ENCODE measurements at places on chromosomes 2 and 18.

DNA sequence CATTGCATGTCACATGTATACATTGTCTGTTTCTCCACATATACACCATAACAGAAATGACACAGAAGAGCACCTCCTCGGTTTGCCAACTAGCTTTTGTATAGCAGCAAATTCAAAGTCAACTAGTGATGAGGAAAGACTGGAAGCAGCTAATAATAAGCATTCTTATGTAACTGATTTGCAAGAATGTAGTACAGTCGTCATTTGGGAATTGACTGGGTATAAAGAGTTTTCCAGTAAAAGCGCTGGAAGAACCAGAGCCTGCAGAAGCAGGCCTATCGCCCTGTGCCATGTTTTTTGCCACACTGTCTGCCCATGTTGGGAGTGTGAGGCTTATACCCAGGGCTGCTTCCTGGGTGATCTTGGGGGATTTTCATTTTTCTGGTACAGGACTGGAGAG lies 310.6 kb downstream of the GBX2 start:
- no peaks in the 10 kb centered on the region for H3K36me3 ChIP-seq
- H3K4me3 ChIP-seq = no peak overlapping the region
- DNase-seq = no peak

GRCh38 chr2:60586081-60586480 lies 32.6 kb upstream of the BCL11A start:
- H3K27ac ChIP-seq = no peak overlapping the region
- peaks cover 2% of the 10 kb centered on the region for H3K27me3 ChIP-seq
- H3K4me3 ChIP-seq = no peak overlapping the region
- no peaks in the 10 kb centered on the region for H3K36me3 ChIP-seq

GRCh38 chr2:102520009-102520408 lies 47.0 kb downstream of the SLC9A4 start:
- no peaks in the 10 kb centered on the region for H3K4me1 ChIP-seq
- H3K36me3 ChIP-seq = no peaks in the 10 kb centered on the region
- peak; percentile 32 for DNase-seq
- no peak overlapping the region for H3K27ac ChIP-seq
- H3K4me3 ChIP-seq = no peak overlapping the region

DNA sequence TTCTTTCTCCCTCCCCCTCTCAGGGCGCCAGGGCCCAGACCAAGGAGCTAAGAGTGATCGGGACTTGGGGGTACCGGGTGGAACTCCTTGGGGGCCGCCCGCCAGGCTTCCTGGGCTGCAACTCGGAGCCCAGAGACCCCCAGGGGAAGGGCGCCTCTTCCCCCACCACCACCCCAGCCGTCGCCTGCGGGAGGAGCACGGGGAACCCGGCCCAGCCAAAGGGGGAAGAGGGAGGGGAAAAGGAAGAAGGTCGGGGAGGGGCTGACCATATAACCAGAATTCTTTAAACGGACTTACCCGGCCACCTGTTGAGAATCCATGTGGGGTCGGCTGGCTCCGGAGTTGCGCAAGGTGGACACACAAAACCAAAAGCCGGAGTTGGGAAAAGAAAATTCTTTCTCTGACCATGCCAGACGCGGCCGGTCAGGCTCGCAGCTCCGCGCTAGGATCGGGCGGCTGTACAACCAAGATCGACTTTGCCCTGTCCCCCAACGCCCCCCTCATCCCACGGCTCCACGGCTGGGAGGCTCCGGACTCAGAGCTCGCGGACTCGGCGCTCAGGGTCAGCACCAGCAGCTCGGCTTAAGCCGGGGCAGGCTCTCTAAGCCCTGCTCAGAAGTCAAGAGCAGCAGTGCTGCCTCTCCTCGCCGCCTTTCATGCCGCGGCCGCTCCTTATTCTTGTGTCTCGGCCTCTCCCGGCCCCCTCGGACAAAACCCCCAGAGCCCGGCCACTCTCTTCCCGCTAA lies 6.3 kb upstream of the SIX3 start:
- peaks cover 90% of the 10 kb centered on the region for H3K27me3 ChIP-seq
- no peak overlapping the region for H3K27ac ChIP-seq
- H3K4me3 ChIP-seq = no peak overlapping the region
- no peaks in the 10 kb centered on the region for H3K4me1 ChIP-seq

- peak; percentile 36 for DNase-seq
- H3K27ac ChIP-seq = no peak overlapping the region
- no peaks in the 10 kb centered on the region for H3K36me3 ChIP-seq
- no peaks in the 10 kb centered on the region for H3K4me1 ChIP-seq
- H3K4me3 ChIP-seq = no peak overlapping the region
- H3K27me3 ChIP-seq = no peaks in the 10 kb centered on the region
These were observed 51.8 kb downstream of the WDR7 start for GRCh38 chr18:56702946-56703345.

GRCh38 chr18:57347784-57348183 lies 4.6 kb upstream of the ST8SIA3 start:
- no peak for DNase-seq
- no peaks in the 10 kb centered on the region for H3K4me1 ChIP-seq
- H3K27ac ChIP-seq = no peak overlapping the region
- H3K4me3 ChIP-seq = no peak overlapping the region

- no peak for DNase-seq
- no peaks in the 10 kb centered on the region for H3K27me3 ChIP-seq
- no peaks in the 10 kb centered on the region for H3K36me3 ChIP-seq
- no peak overlapping the region for H3K4me3 ChIP-seq
- no peaks in the 10 kb centered on the region for H3K4me1 ChIP-seq
These were observed 142.6 kb downstream of the RIF1 start for GRCh38 chr2:151552287-151552686.

DNA sequence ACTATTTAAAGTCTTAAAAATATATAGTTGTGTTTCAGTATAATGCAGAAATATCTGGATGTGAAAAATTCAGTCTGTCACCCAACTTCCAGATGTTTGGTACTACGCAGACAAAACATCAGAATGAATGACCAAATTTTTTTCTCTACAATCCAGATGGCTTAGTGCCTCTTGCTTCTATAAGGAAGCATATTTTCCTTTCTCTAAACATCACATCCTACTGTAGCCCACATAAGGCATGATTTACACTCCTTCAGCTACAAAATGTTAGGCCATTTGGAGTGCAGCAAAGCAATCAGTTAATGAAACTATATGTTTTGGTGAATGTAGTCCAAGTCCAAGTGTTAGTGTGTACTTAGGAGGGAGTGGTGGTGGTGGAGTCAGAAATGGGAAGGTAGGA lies 162.9 kb upstream of the SIX2 start:
- no peak overlapping the region for H3K27ac ChIP-seq
- H3K36me3 ChIP-seq = no peaks in the 10 kb centered on the region
- H3K27me3 ChIP-seq = peaks cover 25% of the 10 kb centered on the region
- peaks cover 5% of the 10 kb centered on the region for H3K4me1 ChIP-seq

DNA sequence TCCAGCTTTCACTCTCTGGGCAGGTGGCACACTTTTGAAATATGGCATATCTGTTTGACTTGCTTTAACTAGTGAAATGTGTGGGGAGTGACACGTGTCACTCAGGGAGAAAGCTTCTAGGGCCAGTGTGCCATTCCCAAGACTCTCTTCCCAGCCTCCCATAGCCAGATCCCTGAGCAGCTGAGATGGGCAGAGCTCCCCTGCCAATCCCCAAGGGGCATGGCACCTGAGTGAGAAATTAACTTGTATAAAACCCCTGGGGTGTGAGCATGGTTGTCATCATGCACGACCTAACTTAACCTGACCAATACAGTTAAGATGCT lies 39.0 kb upstream of the MARCO start:
- no peak overlapping the region for H3K27ac ChIP-seq
- no peak for DNase-seq
- H3K36me3 ChIP-seq = no peaks in the 10 kb centered on the region
- H3K4me1 ChIP-seq = no peaks in the 10 kb centered on the region

DNA sequence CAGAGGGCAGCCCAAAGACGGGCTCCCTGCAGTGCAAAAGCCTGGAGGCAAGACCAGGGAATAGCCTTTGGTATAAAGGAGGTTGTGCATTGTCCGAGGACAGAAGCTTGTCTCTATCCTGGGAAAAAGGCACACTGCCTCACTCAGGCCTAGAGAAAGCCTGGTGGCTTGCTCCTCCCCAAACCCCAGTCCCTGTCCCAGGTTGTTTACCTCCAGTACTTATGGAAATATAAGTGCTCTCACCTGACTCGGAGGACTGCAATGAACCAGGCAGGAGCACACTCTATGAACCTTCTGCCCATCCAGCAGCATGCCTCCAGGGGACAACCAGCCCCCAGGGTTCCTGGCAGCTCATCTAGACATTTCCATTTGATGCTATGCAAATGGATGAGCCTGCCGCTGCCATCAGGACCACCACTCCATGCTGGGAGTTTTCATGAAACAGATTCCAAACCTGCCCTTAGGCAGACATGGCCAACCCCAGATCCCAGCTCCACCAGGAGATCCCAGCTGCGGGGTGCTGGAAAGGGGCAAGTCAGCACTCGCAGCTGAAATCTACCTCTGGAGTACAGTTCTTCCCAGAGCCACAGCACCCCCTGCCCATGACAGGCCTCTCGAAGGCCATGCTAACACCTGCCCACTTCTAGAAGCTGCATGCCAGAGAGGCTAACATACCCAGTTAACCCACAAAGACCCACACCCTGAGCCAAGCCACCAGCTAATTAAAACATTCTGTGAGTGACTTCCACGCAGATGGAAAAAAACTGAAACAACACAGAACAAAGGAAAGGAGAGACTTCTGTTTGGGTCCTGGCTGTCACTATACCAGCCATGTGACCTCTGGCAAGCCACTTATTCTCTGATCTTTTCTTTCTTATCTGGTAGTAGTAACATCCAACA lies 101.7 kb downstream of the TTC32 start:
- no peak overlapping the region for H3K4me3 ChIP-seq
- peaks cover 11% of the 10 kb centered on the region for H3K4me1 ChIP-seq

GRCh38 chr2:143312441-143312840 lies 183.2 kb downstream of the ARHGAP15 start:
- H3K4me1 ChIP-seq = no peaks in the 10 kb centered on the region
- H3K4me3 ChIP-seq = no peak overlapping the region
- H3K27me3 ChIP-seq = no peaks in the 10 kb centered on the region
- H3K36me3 ChIP-seq = no peaks in the 10 kb centered on the region

DNA sequence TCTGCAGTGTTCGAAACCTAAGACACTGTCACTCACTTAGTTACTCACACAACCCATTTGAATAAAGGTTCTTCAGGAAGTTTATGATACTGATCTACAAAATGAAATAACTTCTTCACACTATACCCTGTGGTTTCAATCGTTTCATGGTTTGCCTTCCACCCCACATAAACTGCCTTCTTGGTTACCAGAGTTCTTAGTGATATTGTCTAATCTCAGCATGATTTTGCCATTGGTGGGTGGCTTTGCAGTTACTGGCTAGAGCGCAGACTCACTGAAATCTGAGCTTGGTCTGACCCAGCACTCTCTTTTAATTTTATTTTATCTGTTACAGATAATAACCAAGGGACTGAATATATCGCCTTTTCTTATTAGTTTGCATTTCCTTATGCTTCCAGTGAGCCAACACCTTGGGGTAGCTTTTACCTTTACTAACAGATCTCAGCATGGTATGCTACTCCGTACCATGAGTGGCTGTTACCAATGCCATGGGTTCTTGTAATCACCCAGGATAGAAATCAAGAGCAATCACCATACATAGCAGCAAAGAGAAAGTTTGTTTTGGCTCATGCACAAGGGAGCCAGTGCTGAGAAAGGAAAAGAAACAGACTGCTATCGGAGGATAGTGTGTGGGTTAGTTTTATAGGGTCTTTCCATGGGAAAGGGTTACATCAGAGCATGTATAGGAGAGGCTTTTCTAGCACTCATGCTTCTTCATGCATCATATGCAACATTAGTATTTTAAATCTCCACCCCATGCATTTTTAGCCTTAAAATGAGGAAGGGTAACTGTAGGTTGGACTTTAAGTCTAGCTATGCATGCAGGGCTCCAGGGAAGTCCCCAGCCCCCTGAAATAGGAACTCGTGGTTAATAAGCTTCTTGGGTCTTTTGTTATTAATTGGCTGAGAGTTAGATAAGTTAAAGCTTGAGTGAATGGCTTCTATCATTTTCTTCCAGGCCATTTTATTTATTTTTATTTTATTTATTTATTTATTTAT lies 33.3 kb downstream of the ANXA4 start:
- no peaks in the 10 kb centered on the region for H3K36me3 ChIP-seq
- peak; percentile 21 for DNase-seq
- no peaks in the 10 kb centered on the region for H3K27me3 ChIP-seq
- no peak overlapping the region for H3K27ac ChIP-seq

DNA sequence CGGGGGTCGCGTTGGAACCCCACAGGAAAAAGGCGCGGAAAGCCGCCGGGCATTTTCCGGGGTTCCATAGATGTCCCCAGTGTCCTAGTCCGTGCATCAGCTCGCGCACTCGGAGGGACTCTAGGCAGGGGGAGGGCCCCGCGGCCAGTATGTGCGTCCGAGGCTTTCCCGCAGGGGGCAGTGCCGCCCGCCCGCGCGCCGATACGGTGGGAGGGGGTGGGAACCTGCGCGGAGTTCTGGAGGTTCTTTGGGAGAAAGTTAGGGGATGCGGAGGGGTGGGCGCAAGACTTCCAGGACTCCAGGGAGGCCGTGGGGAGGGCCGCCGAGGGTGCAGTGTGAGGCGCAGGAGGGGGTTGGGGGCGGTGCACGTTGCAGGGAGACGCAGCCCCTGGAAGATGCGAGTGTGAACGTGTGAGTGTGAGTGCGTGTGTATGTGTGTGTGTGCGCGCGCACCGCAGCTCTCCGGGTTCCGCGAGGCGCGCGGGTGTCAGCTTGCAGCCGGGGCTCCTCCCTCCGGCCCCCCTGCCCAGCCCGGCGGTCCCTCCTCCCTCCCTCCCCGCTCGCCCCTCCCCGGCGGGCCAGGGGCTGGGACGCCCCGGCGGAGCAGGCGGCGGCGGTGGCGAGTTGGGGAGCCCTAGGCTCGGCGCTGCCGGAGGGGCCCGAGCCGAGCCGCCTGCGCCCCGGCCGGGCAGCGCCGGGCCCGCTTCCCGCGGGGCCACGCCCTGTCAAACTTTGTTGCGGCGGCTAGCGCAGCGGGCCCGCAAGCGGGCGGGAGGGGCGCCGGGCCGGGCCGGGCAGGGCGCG lies at the start of gene TCF7L1:
TCF7L1 (plus strand) TSS at position 559 of the 804 bp plus-strand sequence. CDS start 293 bp downstream, outside the sequence.
- no peaks in the 10 kb centered on the region for H3K36me3 ChIP-seq
- H3K4me1 ChIP-seq = peaks cover 4% of the 10 kb centered on the region
- H3K27ac ChIP-seq = peak within 1 kb of the TSS; percentile 27
- peak within 1 kb of the TSS; percentile 76 for H3K4me3 ChIP-seq
- H3K27me3 ChIP-seq = no peaks in the 10 kb centered on the region

GRCh38 chr2:68834737-68835376 lies 36.3 kb downstream of the BMP10 start:
- no peak overlapping the region for H3K4me3 ChIP-seq
- no peak for DNase-seq
- H3K27ac ChIP-seq = no peak overlapping the region
- peaks cover 13% of the 10 kb centered on the region for H3K4me1 ChIP-seq

- H3K4me3 ChIP-seq = no peak overlapping the region
- no peaks in the 10 kb centered on the region for H3K4me1 ChIP-seq
- H3K27me3 ChIP-seq = peaks cover 30% of the 10 kb centered on the region
- no peak for DNase-seq
- no peaks in the 10 kb centered on the region for H3K36me3 ChIP-seq
These were observed 4.6 kb downstream of the CD8A start for GRCh38 chr2:86786001-86786536.

Measured in fibroblast of lung (primary cell).